ENCODE measurements at places on chromosomes 2 and 18. TPM values are rescaled to one million over a fixed set of nuclear protein-coding genes. Genes with fewer than 3 reads are reported as not detected.

DNA sequence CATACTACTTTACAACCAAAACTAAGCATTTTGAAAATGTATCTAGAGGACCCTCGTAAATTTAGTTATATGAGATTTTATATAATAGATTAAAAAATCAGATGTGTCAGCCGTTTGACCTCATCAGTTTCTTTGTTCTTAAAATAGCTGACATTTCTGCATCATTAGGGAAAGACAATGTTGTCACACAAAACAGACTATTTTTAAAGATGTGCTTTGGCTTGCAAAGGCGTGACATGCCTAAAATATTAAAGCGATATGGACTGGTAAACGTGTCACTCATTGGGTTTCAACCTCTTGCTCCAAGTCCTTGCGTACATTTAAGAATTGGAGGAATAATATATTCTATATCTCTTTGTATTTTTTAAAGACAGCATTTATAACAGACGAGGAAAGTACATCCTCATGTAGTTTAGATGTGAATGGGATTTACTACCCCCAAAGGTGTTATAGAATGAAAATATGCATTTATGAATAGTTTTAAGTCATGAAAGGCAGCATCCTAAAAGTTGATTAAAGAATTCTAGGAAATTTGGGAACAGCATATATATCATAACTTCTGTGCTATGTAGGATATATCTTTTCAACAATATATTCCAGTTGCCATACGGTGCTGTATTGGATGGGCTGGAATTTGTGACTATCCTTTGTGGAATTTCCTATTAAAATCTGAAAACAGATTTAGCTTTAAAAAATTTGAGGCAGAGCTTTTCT is 3.8 kb downstream of the MYL12A start:
- no peak for DNase-seq

GRCh38 chr2:64021578-64021977 is 2.4 kb upstream of the VPS54 start:
- DNase-seq: peak; percentile 58

GATA6 gene
- polyA plus RNA-seq: 27.8 TPM

- DNase-seq: no peak
Measured at GRCh38 chr2:239409976-239410375, 9.2 kb upstream of the HDAC4 start.

PRKCE gene
- 4.1 TPM for polyA plus RNA-seq

DNA sequence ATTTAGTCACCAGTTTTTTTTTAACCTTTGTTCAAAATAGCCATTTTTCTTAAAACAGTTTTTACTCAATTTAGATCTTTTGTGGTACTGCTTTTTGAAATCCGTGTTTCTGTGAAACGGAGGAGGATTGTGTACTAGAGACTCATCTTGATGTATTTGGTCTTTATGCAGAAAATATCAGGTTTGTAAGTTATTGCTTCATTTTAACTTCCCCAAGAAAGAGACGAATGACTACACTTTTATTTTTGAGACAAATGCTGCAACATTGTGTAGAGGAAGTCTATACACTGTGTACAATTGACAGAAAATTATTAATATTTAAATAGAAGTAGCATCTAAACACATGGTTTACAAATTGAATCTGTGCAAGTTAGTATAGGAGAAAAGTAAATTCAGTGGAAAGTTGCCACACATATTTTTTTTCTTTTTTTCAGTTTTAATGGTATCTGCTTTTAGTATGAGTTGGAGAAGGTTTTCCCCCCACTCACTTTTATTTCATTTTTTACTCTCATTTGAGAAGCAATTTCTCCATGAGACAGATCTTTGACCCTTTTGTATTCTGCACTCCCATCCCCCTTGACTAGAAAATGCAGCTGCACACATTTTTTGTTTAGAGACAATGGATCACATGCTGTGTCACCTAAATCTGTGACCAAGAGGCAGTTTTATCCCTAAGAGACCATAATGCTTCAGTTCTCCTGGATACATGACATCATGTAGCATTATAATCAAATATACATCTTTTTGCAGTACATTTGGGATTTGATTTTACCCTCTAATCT is 200.8 kb upstream of the STON1 start:
- no peak for DNase-seq

HOXD8 gene
- 0.89 TPM for polyA plus RNA-seq

- DNase-seq: no peak
Measured at GRCh38 chr2:119481501-119482455, 42.5 kb downstream of the SCTR start.

DNA sequence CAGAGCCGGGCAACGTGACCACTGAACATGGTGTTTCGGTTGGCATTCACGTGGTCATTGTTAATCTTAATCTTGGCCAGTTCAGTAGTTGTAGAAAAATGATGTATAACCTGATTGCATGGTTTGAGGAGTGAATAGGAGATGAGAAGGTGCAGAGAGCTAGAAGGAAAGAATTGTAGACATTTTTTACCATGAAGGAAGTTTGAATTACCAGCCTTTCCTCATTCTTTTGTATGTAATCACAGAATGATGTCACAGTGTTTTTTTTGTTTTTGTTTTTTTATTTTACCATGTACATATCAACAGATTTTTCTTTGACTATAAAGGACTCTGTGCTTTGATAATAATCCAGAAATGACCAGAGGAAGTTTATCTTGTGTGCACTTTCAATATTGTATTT is 126.3 kb downstream of the LTBP1 start:
- DNase-seq: no peak

DNA sequence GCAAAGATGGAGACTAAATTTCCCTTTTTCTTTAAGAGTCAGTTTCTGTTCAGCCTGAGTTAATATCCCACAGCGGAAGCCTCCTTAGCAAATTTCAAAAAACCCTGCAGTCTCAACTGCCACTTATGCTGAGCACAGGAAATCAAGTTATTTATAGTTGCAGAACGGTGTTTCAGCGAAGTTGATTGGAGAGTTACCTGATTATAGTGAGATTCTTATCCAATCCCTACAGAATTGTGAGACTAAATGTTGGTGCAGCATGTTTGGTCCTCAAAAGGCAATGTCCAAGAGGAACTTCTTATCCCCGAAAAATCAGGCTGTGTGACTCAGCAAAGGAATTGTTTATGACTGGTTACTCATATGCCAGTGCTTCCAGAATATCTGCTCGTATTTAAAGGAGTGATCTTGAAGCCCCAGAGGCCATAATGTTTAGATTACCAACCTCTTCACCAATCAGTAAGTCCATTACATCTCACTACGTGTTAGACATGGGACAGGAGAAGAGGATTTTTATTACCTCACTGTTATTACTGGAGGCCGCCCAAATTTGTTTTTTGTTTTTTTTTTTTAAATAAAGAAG is 67.9 kb downstream of the LRRFIP1 start:
- peak; percentile 66 for DNase-seq

- DNase-seq: no peak
Measured at GRCh38 chr2:195622966-195623365, 34.1 kb upstream of the SLC39A10 start.

FASTKD2 gene
- 34.8 TPM for polyA plus RNA-seq

- DNase-seq: no peak
Measured at GRCh38 chr2:2182551-2183071, 148.5 kb downstream of the MYT1L start.

- DNase-seq: peak; percentile 86
Measured at GRCh38 chr2:27320958-27321543, 1.8 kb downstream of the MPV17 start.

DNA sequence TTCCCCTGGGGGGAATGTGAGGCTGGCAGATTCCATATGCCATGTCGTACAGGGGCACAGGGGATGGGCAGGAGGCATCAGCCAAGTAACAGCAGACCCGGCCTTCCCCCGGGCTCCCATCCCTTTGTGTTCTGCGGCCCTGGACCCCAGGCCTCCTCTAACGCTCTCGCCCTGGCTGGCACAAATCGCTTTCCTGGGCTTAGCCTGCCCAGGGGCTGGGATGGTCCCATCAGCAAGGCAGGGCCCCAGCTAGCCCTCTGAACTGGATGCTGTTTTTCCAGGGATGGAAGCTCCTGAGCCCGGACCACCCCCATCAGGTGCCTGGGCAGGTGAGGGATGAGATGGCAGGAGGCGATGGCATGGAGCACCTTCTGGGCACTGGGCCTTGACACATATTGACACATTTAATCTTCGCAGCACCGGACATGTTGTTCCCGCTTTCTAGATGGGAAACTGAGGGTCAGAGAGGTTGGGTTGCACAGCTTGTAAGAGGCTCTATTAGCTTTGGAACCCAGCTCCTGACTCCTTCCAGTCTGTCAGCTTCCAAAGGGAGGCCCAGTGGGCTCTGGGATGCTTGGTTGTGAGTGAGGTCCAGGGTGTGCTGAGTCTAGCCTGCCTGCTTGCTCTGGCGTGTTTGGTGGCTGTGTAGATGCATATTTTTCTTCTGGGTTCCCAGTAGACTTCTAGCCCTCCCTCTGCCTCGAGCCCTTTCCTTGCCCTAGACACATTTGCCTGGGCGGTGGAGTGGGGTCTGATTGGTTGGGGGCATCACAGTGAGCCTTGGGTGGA is 40.3 kb downstream of the GLI2 start:
- no peak for DNase-seq

DNA sequence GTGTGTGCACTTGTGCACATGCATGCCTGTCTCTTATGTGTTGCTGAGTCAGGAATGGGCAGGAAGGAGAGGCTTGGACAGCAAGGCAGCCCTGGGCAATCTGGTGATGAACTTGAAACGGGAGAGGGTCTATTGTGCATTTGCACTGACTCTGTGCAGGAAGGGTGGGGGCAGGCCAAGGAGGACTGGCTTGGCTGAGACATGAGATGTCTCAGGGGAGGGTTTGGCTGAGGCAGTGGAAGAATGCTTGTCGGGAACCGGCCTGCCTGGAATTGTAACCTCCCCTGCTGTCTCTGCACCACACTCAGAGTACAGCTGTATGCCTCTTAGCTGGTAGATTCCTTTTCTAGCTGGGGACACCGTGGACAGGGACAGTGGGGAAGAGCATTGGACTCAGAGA is 176.1 kb upstream of the TNP1 start:
- DNase-seq: no peak

- DNase-seq: no peak
Measured at GRCh38 chr2:52423111-52423510, 1344.5 kb upstream of the CHAC2 start.

RESP18 gene
- polyA plus RNA-seq: not detected

ATL2 gene
- polyA plus RNA-seq: 78.8 TPM

- DNase-seq: no peak
Measured at GRCh38 chr18:74604361-74604760, 6.7 kb downstream of the ZNF407 start.

DSG4 gene
- not detected for polyA plus RNA-seq

DNA sequence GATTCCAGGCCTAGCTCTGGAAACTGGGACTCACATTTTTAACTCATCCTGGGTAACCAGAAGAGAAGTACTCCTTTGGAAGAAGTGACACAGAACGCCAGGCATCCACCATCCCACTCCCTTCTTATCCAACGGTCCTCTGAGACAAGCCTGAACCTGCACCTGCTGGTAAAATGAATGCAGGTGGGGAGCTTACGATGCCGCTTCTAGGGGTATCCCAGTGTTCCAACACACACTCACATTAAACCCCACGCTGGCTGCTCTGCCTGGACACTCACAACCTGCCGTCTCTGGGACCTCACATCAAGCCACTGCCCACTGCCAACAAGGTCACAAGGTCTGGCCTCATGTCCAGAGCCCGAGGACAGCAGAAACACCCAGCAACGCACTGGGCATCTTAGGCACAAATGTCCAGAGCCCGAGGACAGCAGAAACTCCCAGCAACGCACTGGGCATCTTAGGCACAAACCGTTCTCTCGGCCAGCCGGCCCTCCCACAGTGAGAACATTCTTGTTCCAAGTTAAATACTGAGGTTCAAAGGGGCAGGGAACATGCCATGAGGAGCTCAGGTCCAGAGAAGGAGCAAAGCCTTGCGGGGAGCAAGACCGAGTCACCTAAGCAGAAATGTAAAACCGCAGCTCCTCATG is 9.9 kb downstream of the SLC66A2 start:
- no peak for DNase-seq

- DNase-seq: no peak
Measured at GRCh38 chr2:228866781-228867180, 404.3 kb downstream of the PID1 start.

DNA sequence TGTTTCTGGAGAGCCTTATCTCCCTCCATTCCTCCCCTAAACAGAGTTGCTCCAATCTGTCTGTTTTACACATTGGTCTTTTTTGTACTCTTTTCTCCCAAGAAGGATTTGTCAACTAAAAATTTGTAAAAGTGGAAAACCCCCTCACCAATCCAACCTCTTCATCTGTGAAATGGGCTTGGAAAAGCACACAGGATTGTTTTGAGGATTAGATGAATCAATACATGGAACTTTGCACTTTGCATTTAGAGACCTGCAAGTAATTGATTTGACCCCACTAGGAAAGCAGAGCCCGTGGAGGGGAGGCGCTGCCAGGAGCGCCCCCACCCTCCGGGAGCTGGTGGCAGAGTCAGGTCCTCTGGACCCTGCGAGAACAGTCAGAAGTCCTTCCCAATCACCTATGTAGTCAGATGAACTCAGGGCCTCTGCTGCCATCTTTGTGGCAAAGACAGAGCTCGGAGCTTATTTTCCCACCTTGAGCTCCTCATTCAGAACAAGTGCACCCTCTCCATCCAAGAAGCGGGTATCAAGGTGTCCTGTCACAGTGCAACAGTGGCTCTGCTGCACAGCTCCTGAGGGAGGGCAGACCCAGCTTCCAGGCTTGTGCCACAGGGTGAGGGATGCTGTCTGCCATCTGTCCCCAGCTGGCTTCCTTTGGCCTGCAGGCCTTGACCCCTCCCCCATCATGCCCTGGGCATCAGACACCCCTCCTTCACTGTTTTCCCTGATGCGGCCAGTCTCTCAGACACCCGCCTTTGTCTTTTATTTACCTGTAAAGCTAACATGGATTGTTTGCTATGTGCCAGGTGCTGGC is 1.7 kb upstream of the TMEM185B start:
- no peak for DNase-seq

GRCh38 chr18:27899893-27900292 is 277.0 kb downstream of the CDH2 start:
- no peak for DNase-seq

GRCh38 chr2:207974216-207974605 is 51.1 kb downstream of the PLEKHM3 start:
- DNase-seq: no peak

REG1B gene
- polyA plus RNA-seq: 24.3 TPM

GRCh38 chr2:136966485-136966884 is 201.1 kb downstream of the THSD7B start:
- DNase-seq: no peak

DNA sequence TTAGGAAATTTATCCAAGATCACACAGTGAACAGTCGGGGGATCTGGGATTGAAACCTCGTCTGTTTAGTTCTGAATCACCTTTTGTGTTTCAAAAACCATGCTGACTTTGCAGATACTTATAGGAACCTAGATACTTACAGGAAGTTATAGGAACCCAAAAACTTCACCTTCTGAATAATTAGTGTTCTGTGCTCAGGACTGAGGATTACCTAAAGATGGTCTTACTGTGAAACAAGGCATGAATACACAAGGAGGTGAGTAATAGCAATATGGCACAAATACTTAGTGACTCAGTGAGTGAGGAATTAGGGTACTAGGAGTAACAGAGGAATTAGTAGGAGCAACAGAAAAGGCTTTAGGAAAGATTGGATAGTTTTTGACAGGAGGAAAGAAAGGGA is 145.5 kb downstream of the LRATD1 start:
- no peak for DNase-seq

Measured in small intestine (tissue), 16 donors.